ENCODE measurements at places on chromosomes 7 and 10. TPM values are rescaled to one million over a fixed set of nuclear protein-coding genes. Genes with fewer than 3 reads are reported as not detected.

DNA sequence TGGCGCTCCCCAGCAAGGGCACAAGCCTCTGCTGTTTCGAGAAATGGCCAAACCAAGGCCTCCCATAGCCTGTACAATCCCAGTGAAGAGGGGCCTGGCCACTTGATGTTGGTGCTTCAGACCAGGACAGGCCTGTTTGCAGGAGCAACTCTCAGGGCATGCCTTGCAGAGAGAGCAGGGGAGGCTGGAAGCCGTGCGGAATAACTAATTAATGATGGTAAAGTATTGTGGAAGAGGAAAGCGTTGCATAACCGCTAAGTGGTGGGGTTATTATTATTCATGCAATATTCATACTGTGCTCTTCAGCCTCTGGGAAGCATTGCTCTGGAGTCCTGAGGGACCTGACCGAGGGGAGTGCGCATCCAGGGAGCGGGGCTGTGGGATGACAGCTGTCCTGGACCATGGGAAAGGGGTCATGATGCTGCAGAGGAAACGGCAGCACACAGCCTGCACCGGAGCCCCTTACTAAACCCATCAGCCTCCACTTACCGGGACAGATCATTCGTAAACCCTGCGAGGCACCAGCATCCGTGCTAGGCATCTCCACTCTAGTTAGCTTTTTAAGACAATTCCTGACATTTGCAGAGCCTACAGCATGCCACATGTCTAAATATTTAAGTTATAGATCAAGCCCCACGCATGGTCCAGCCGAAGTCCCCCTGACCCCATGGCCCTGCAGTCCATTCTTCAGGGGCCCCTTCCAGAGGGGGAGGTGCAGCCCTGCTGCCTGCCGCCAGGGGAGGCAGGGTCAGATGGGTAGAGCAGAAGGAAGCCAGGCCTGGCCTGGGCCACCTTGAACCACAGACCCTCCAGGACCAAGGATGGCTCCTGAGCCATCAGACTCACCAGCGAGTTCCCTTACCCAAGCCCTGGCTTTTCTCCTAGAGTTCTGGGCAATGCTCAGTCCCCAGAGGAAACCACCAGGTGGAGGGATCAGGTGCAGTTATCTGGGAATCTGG, 11.6 kb downstream of the TMEM273 start:
- peaks cover 6% of the 10 kb centered on the region for H3K4me1 ChIP-seq
- H3K27ac ChIP-seq = no peak overlapping the region
- H3K36me3 ChIP-seq = no peaks in the 10 kb centered on the region
- H3K4me3 ChIP-seq = no peak overlapping the region
- no peak for DNase-seq
- H3K27me3 ChIP-seq = peaks cover 7% of the 10 kb centered on the region

DNA sequence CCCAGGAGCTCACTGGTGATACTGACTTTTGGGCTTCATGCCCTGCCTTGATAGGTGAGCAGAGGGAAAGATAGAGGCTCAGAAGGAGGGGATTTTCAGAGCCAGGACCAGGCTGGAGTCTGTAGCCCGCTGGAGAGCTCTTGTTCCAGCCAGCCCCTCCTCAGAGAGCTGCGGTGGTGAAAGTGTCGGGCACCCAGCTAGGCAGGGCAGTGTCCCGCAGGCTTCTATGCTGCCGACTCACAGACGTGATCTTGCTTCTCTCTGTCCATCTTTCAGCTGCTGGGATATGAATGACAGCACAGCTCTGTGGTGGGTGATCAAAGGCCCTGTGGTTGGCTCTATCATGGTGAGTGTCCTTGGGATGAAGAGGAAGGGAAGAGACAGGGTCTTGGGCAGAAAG, 35.2 kb downstream of the ADCYAP1R1 start:
- H3K4me3 ChIP-seq = no peak overlapping the region
- no peaks in the 10 kb centered on the region for H3K36me3 ChIP-seq
- H3K27me3 ChIP-seq = peaks cover 55% of the 10 kb centered on the region
- no peak overlapping the region for H3K27ac ChIP-seq
- no peaks in the 10 kb centered on the region for H3K4me1 ChIP-seq

DNA sequence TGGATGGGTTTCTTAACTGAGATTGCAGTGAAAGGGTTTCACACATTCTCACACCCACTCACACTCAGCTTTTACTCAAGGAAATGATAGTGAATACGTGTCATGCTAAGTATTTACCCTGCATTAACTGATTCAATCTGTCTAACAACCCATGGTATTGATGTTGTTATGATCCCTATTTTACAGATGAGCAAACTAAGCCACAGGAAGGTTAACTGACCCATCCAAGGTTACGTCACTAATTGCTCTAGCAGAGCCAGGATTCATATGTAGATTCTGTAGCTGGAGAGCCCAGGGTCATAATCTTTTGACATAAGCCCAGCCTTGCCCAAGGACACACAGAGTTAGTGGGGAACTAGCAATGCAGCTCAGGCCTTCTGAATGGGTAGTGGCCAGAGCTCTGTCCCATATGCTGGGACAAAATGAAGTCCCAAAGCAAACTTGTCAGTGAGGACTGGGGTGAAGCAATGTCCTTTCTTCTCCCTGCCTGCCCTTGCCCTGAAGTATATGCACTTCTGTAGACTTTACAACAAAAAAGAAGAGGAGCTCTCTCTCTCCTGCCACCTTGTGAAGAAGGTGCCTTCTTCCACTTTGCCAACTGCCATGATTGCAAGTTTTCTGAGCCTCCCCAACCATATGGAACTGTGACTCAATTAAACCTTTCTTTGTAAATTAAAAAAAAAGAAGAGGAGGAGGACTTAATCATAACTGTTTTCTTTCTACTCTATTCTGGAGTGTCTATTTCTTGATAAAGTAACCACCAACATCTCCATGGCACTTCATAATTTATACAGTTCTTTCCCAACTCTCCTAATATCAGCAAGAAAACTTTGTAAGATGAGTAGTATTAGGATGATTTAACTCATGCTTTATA, 4.9 kb upstream of the CYP3A7 start:
- H3K4me3 ChIP-seq = no peak overlapping the region
- H3K36me3 ChIP-seq = peaks cover 2% of the 10 kb centered on the region
- H3K27me3 ChIP-seq = peaks cover 16% of the 10 kb centered on the region
- no peak overlapping the region for H3K27ac ChIP-seq

DNA sequence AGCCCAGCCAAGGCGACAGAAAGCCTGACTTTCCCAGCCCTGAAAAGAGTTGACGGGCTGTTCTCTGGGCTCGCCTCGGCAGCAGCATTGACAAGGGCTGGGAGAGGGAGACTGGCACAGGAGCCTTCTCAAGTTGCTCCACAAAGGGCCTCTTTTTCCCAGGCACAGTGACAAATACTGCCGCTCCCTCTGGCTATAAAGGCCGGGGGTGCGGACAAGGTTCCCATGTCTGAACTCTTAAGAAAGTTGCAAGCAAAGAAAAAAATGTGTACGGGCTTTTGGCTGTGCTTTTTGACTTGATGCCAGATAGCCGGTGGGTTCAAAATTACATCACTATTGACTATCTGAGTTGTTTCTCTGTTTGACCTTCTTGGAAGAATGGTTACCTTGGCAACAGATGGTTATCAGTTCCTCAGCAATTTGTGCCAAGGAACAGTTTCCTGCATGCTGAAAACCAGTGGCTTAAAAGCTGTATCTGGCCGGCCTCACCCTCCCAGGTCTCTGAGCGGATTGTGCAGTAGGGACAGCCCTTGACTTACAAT, 115.9 kb upstream of the EEPD1 start:
- peaks cover 31% of the 10 kb centered on the region for H3K4me1 ChIP-seq
- no peak for DNase-seq
- no peaks in the 10 kb centered on the region for H3K36me3 ChIP-seq
- H3K27ac ChIP-seq = peak overlapping the region; percentile 33
- H3K4me3 ChIP-seq = no peak overlapping the region
- peaks cover 10% of the 10 kb centered on the region for H3K27me3 ChIP-seq

GRCh38 chr10:660413-660969, 29.0 kb downstream of the DIP2C start:
- no peaks in the 10 kb centered on the region for H3K36me3 ChIP-seq
- no peak for DNase-seq
- H3K4me1 ChIP-seq = peaks cover 54% of the 10 kb centered on the region
- peak overlapping the region; percentile 93 for H3K27ac ChIP-seq
- no peaks in the 10 kb centered on the region for H3K27me3 ChIP-seq

GRCh38 chr7:41922373-41922772, 219.5 kb upstream of the INHBA start:
- H3K36me3 ChIP-seq = no peaks in the 10 kb centered on the region
- H3K4me1 ChIP-seq = peaks cover 40% of the 10 kb centered on the region
- no peak overlapping the region for H3K27ac ChIP-seq
- H3K27me3 ChIP-seq = no peaks in the 10 kb centered on the region

DNA sequence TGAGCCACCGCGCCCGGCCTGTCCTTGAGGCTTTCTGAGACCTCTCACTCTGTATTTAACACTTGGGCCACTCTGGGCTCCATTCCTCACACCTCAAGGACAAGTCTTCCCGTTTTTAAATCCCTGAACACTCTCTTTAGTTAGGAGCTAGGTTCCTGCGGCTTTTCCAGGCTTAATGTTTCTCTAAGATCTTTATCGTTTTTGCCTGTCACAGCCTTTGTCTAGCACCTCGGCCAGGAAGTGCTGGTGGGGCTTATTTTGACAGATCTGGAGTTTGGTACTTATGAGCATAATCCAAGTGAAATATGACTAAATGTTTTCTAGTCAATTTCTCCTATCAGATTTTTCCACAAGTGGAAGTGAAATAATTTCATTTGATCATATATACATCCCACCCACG, 186.6 kb downstream of the DPY19L1 start:
- H3K27me3 ChIP-seq = no peaks in the 10 kb centered on the region
- DNase-seq = no peak
- no peak overlapping the region for H3K27ac ChIP-seq
- no peaks in the 10 kb centered on the region for H3K36me3 ChIP-seq

DNA sequence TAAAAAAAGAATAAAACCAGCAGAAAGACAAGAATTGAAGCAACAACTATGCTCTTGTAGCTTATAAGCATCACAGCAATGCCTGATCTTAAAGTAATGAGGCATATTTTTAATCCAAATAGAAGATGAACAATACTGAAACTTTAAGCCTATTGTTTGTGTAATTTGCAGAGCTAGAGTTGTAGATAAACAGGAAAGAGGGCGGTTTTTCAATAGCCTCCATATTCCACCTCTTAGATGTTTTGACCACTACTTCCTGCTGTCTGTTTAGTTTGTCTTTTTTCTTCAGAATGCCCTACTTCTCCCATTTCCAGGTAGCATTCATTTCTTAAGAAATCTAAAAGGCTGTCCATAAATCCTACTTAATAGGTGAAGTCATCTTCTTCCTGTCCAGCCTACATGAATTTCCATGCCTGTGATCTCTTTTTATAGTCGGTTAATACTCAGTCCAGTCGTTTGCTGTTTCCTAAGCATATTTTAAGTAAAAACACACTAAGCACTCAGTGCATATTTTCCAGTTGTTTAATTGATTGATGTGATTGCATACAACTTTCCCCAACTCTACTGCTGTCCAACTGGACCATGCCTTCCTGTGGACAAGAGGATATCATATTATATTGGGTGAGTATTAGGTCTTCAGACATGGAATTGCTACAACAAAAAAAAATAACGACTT, 308.1 kb downstream of the TFEC start:
- no peaks in the 10 kb centered on the region for H3K36me3 ChIP-seq
- no peak for DNase-seq
- no peaks in the 10 kb centered on the region for H3K4me1 ChIP-seq

- no peak overlapping the region for H3K27ac ChIP-seq
- H3K4me3 ChIP-seq = no peak overlapping the region
- H3K27me3 ChIP-seq = peaks cover 54% of the 10 kb centered on the region
Measured at GRCh38 chr7:30730097-30730496, 21.8 kb upstream of the INMT start.

DNA sequence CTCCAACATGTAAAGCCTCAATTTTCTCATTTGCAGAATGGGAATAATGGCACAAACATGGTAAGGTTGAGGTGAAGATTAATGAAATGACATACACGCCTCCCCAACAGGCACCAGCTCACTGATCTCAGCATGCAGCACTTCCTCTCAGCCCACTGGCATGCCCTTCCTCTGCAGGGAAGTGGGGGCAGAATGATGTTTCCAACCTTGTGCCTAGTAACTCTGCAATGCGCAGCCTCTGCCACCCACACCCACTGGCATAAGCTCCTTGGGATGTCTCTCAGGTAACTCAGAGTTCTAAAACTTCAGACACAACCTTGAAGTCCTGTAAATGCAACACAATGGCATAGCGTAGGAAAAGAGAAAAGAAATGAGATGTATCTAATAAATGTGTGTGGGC, 540.7 kb downstream of the HTR7 start:
- peaks cover 2% of the 10 kb centered on the region for H3K27me3 ChIP-seq
- no peak overlapping the region for H3K4me3 ChIP-seq
- no peaks in the 10 kb centered on the region for H3K36me3 ChIP-seq
- H3K27ac ChIP-seq = no peak overlapping the region

DNA sequence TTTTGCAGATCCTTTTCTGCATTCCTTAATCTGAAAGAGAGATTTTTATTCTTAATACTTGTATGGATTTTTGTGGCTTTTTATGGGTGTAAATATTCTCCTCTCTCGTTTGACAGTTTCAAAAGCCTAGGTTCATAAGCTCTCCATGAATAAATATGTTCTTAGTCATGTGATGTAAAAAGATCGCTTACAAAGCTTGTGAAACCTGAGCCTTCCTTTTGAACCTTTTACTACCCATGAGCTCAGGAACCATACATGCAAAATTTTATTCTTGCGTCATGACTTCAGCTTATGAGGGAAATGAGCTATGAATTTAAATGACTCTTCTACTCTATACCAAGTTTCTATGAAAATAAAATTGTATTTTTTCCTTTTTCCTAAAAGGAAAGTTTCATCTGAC, 98.7 kb downstream of the POLL start:
- peaks cover 3% of the 10 kb centered on the region for H3K4me1 ChIP-seq
- no peaks in the 10 kb centered on the region for H3K27me3 ChIP-seq
- DNase-seq = no peak
- no peak overlapping the region for H3K4me3 ChIP-seq
- H3K27ac ChIP-seq = no peak overlapping the region
- H3K36me3 ChIP-seq = no peaks in the 10 kb centered on the region

DNA sequence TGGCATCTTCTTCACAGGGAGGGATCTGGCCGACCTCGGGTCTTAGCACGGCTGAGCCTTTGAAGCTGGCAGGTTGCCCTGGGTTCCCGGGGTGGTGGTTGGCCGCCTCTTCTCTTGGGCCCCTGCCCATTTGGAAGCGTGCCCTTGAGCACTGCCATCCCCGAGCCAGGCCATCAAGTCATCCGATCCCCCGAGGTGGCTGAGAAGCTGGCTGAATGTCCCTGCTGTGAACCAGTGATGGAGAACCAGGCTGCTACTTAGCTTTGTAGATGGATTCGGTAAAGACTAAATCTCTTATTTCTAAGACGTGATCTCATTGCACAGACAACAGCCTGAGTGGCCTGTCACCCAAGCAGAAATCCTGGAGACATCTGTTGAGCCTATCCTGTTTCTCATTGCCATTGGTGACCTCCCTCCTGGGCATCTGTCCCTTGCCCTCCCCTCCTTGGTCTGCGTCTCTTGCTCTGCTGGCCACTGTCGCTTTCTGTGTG, 74.3 kb downstream of the GRK5 start:
- no peaks in the 10 kb centered on the region for H3K27me3 ChIP-seq
- no peaks in the 10 kb centered on the region for H3K36me3 ChIP-seq
- no peak overlapping the region for H3K4me3 ChIP-seq
- DNase-seq = peak; percentile 86
- peak overlapping the region; percentile 61 for H3K27ac ChIP-seq
- H3K4me1 ChIP-seq = peaks cover 38% of the 10 kb centered on the region

Gene LBX1
- total RNA-seq = not detected

Gene ARHGEF35
- total RNA-seq = 2.7 TPM

Gene OR9A2
- total RNA-seq = not detected

Gene PAX4
- total RNA-seq = not detected

Gene UPK3B
- total RNA-seq = 0.62 TPM

Gene IFIT1B
- not detected for total RNA-seq
